ENCODE measurements at places on chromosomes 13 and 19.

DNA sequence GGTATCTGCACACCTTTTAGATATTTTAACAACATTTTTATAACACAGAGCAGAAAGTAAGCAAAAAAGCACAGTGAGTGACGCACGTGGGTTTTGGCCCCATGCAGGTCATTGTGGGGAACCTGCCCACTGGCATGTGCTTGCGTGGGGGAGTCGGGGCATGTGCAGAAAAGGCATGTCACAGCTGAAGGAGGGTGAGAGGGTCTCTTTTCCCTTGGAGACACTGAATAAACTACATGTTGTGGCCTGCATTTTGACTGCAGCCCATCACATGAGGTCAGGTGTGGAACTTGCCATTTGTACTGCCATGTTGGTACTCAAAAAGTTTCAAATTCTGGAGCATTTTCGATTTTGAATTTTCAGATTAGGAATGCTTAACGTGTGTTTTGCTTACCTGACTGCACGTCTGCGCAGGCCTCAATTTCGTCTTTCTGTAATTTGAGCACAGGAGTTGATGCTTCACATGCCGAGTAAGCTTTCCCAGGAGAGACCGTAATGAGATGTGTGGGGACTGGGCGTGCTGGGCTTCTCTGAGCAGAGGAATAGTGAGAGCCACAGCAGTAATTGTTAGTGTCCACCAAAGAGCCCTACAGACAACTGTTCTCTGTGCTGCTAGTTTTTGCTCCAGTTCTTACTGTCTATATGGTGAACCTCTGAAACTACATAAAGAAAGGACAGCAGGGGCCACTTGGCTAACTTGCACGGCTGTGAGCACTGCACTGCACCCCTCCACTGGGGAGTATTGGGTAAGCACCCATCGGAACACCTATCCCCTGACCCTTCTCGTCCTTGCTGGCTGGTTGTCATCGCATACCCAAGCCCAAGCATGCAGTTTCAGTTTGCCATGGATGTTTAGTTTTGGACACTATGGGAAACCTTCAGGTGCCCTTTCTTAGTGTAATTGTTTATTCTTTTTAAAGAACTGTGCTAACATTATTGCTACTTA, 72.9 kb upstream of the GPR183 start:
- DNase-seq, result no peak

- no peak for DNase-seq
These were observed 45.4 kb upstream of the MIR17HG start for GRCh38 chr13:91302111-91302510.

DNA sequence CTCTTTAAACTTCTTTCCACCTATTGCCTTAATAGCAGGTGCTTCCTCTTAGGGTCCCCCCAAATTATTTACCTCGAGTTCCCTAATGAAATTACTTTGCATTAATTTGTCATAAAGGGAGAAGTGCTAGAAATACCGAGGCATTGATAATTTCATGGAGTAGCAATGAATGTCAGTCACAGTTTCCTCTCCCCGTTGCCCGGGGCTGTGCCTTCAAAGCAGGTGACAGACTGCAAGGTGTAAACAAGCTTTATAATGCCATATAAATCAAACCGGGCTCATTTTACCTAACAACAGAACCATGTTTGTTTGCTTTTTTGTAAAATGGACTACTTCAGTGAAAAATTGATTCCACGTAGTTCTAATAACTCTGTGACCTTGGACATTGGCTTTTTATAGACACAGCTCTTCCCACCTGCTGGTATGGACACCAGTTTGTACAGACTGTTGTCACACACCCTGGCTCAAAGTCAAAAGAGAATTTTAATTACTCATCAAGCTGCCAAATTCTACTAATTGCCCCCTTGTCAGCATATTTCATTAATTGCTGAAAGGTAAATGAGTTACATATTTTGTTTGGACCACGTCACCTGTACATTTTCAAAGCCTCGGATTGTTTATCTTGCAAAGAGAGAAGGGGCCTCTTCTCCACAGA, 171.1 kb downstream of the STK24 start:
- DNase-seq, result no peak

GRCh38 chr19:49591731-49592485, 926 bp downstream of the PRR12 start:
- DNase-seq, result no peak

All from HS-5 (cell line).